ENCODE measurements at places on chromosomes 13 and 19. TPM values are rescaled to one million over a fixed set of nuclear protein-coding genes. Genes with fewer than 3 reads are reported as not detected.

Gene PRODH2
- total RNA-seq: not detected

DNA sequence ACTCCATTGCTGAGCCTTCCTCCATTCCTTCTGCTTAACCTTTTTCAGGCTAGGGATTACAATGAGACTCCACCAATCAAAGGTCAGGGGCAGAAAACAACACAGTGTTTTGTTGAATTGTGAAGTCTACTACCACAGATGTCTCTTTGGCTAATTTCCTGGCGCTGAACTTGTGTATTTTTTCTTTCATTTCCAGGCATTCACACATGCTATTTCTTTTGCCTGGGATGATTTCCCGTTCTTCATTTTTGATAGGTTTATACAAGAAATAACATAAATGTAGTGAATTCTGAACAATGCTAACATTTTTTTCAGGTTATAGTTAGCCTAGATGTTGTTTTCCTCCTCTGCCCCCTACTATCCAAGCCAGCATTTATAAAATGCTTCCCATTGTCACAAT is 64.3 kb downstream of the OLFM4 start:
- DNase-seq: no peak

Gene FXYD7
- total RNA-seq: 2.6 TPM

Gene NCCRP1
- not detected for total RNA-seq

GRCh38 chr13:95893861-95894260 is 159.3 kb downstream of the UGGT2 start:
- DNase-seq: no peak

Gene ZNF329
- total RNA-seq: 5.2 TPM

Gene CGB3
- not detected for total RNA-seq

- DNase-seq: no peak
Measured at GRCh38 chr19:16607819-16608218, 20.2 kb downstream of the MED26 start.

Gene GPR183
- 13.4 TPM for total RNA-seq

DNA sequence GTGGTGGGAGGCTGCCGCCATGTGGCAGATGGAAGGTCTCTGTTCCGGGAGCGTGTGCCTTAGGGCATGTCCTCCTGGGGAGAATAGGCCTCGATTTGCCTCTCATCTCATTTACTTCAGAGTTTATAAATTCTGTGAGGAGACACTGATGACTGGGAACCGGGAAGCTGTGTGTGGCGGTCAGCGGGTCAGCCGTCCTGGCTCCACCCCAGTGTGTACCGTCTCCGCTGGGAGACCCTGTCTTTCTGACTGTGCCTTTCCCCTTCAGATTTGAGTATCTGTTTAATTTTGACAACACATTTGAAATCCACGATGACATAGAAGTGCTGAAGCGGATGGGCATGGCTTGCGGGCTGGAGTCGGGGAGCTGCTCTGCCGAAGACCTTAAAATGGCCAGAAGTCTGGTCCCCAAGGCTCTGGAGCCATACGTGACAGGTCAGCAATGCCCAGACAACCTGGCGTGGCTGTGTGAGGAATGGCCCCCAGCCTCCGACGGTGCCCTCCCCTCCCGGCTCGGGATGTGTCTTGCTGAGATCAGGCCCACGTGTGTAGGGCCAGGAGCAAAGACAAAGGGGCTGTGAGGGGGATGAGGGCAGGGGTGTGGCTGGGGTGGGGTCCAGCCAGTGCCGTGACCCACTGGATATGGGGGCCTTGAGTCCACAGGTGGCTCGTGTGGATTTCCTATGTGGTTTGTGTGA is 21.6 kb downstream of the ATP4B start:
- DNase-seq: no peak

- no peak for DNase-seq
Measured at GRCh38 chr13:76993021-76993420, 1.1 kb downstream of the CLN5 start.

Gene RASAL3
- total RNA-seq: 1.8 TPM

Gene KIR3DL1
- total RNA-seq: not detected

- no peak for DNase-seq
Measured at GRCh38 chr13:112198396-112199010, 131.6 kb downstream of the SOX1 start.

Gene CD33
- 3.7 TPM for total RNA-seq

GRCh38 chr19:5131506-5132205 is 162.7 kb downstream of the KDM4B start:
- no peak for DNase-seq

- no peak for DNase-seq
Measured at GRCh38 chr13:48817166-48817802, 158.4 kb upstream of the FNDC3A start.

Gene PROZ
- not detected for total RNA-seq

Gene COL5A3
- 5.8 TPM for total RNA-seq

DNA sequence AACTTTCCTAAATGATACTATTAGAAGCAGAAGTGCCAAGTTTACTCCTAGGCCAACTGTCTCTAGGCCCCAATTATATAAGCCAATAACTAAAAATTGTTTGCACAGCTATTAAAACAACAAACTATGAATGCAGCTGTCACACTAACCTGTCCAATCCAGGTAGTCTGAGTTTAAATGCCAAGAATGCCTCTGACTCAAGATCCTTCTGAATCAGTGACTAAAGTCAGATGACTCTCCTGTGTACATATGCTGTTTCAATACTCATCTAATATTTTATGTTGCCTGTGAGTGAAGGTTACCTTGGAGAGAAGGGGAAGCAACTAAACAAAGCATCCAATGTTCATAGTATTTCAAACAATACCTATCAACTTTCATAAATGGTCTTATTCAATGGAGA is 257.0 kb downstream of the ENOX1 start:
- no peak for DNase-seq

Gene SIGLEC12
- total RNA-seq: not detected

Gene AMH
- not detected for total RNA-seq

Gene ATP4B
- 208 TPM for total RNA-seq

Gene ZNF471
- total RNA-seq: 0.58 TPM

Gene KLK8
- total RNA-seq: not detected

DNA sequence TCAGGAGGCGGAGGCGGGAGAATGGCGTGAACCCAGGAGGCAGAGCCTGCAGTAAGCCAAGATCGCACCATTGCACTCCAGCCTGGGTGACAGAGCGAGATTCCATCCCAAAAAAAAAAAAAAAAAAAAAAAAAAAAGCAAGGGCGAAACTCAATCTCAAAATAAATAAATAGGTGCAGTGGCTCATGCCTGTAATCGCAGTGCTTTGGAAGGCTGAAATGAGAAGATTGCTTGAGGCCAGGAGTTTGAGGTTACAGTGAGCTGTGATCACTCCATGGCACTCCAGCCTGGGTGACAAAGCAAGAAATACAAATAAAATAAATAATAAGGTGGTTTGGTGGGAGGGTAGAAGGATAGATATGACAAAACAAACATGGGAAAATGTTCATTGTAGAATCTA is 39.0 kb upstream of the CYP2S1 start:
- DNase-seq: no peak

- no peak for DNase-seq
Measured at GRCh38 chr19:49936549-49936948, 7.2 kb upstream of the NUP62 start.

- DNase-seq: no peak
Measured at GRCh38 chr19:10829967-10830366, 6.0 kb downstream of the TMED1 start.

DNA sequence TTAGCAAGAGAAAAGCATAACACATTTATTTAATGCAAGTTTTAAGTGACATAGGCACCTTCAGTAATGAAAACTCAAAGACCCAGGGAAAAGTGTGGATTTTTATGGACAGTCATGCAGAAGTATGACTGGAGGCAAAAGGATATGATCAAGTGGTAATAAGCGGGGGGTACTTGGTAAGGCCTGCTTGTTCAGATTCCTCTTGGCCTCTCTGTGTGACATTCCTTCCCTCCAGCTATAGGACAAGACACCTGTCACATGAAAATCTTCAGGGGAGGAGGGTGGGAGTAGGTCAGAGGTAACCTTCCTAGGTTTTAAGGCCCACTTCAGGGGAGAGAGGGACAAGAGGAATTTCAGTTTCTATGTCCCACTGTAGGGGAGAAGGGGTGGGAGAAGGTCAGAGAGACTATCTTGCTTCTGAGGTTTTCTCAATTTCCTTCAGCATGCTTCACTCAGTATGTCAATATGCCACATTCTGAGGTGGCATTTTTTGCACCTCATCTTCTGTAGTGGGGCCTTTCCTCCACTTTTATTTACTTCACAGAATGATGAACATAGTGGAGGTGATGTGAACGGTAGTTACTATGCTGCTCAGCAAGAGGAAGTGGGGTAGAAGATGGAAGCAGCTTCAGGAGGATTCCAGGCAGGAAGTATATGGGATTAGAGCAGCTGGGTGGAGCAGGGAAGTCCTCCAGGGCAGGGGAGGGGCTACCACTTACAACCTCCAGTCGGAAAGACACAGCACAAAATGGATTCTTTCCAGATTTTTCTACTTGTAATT is 73.2 kb upstream of the RFC3 start:
- no peak for DNase-seq

GRCh38 chr19:3054265-3054971 is 7.9 kb downstream of the TLE5 start:
- DNase-seq: no peak

GRCh38 chr19:38898788-38899446 is 501 bp downstream of the SIRT2 start:
- DNase-seq: no peak

DNA sequence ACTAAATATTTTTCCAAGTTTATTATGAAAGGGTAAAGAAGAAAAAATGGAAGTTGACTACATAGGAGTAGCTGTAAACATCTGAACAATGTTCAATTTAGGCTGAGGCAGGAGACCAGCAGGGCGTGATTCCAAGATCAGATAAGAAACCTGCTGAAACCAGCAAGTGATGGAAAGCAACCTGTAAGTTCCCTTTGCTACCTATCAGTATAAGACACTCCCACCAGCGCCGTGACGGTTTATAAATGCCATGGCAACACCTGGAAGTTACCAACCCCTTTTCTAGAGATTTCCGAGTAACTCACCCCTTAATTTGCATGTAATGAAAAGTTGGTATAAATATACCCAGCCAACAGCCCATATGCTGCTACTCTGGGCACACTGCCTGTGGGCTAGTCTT is 1.1 kb upstream of the ZNF45 start:
- DNase-seq: no peak

- DNase-seq: no peak
Measured at GRCh38 chr13:76975863-76976262, 16.0 kb upstream of the CLN5 start.

- no peak for DNase-seq
Measured at GRCh38 chr13:48707405-48707804, 53.7 kb downstream of the CYSLTR2 start.

Gene MPHOSPH8
- total RNA-seq: 28.5 TPM

Gene ZNF460
- 140 TPM for total RNA-seq

- no peak for DNase-seq
Measured at GRCh38 chr19:37986048-37986750, 79.2 kb downstream of the SIPA1L3 start.

DNA sequence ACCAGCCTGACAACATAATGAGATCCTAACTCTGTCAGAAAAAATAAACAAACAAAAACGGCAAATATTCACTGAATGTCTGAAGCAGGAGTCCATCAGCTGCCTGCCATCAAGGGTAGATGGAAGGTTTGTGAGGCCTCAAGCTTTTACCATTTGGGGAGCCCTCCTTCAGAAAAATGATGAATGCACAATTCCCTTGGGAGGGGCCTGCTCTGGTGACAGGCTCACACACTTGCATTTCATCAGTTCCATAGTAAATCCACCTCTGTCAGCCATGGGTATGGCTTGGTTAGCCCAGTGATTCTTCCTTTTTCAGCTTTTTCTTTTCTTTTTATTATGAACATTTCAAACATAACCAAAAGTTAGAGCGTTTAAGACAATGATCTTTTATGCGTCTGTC is 26.3 kb upstream of the KATNAL1 start:
- DNase-seq: no peak

Gene IGFL3
- total RNA-seq: not detected

Gene TEX26
- total RNA-seq: not detected

DNA sequence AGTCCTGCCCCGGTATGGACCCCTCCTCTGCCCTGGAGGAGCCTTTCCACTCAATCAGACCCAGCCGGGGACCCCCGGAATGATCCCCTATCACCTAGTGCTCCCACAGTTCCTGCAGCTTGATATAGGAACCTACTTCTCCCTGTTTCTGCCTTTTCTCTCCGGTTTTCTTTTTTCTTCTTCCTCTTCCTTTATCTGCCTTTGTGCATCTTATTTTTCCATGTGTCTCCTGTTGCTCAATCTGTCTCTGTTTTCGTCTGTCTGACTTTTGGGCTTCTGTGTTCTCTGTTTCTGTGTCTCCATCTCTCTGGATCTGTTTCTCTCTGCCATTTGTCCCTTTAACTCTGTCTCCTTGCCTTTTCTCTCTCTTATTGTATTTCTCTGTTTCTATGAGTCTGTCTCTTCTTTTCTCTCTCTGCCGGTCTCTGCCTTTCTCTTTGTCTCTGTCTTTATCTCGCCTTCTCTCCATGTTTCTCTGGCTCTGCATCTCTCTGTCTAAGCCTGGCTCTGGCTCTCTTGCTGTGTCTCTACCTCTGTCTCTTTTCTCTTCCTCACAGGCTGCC is 10.0 kb downstream of the MEGF8 start:
- no peak for DNase-seq

DNA sequence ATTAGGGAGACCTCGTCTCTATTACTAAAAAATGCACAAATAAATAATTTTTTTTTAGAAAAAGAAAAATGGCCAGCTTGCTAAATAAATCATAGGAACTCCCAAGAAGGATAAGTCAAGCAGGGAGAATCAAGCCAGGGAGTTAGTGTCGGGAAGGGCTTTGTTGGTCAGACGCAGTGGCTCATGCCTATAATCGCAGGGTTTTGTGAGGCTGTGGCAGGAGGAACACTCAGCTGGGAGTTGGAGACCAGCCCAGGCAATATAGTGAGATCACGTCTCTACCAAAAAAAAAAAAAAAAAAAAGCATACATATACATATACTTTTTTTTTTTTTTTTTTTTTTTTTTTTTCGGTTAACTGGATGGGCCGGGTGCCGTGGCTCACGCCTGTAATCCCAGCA is 9.0 kb downstream of the NACC1 start:
- no peak for DNase-seq

DNA sequence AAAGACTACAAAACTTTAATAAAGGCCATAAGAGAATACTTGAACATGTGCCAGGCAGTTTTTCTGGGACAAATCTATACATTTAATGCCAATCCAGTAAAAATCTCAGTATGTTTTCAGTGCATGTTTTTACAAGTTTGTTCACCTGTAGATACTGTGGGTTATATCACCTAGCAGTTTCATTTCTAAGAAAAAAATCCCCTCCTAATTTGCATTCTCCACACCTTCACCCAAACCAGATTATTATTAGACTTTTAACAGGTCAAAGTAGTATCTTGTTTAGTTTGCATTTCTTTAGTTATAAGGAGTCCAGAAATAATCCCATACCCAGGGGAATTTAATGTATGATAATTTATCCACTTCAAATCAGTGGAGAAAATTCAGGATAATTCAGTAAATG is 17.0 kb upstream of the LPAR6 start:
- no peak for DNase-seq

Measured in stomach (tissue), 19 donors.